Activated naive CD4-positive, alpha-beta T cell (primary cell): ENCODE measurements at places on chromosomes 6 and 20.
A peak's percentile ranks its signal among the peaks of the same experiment; 100 is the strongest.

GRCh38 chr20:3158968-3159431 lies 665 bp downstream of the FASTKD5 start:
- no peak for DNase-seq

GRCh38 chr6:34938268-34938667 lies 49.2 kb downstream of the ANKS1A start:
- DNase-seq = no peak

- DNase-seq = no peak
Measured at GRCh38 chr6:128847431-128848210, 35.3 kb upstream of the LAMA2 start.

- no peak for DNase-seq
Measured at GRCh38 chr6:130215526-130215925, 7.2 kb downstream of the SAMD3 start.

- DNase-seq = peak; percentile 26
Measured at GRCh38 chr20:45833883-45834796, 541 bp downstream of the SNX21 start.

DNA sequence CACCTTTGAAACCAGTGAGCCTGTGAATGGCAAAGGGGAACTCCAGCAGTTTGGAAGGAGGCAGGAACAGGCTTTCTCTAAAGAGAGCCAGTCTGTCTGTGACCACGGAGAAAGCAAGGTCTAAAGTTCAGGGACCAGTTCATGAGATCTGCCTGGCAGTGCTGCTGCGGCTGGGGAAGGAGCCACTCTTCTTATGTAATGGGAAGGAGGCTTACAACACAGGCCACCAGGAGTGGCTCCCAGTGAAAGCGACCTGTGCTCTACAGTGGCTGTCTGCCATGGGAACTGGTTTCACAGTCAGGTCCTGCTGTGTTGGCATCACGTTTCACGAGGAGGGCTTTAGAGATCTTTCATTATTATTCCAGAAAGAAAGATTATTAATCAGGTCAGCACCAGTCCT lies 291.9 kb upstream of the PRDM1 start:
- no peak for DNase-seq
